ENCODE measurements at places on chromosomes 7 and 10. TPM values are rescaled to one million over a fixed set of nuclear protein-coding genes. Genes with fewer than 3 reads are reported as not detected.

The EGR2 gene
- not detected for total RNA-seq

The CPEB3 gene
- 0.90 TPM for total RNA-seq

The OIT3 gene
- 0.13 TPM for total RNA-seq

The ACTR3C gene
- 4.7 TPM for total RNA-seq

The TMEM273 gene
- total RNA-seq: 68.7 TPM

The ITGA8 gene
- total RNA-seq: 1.2 TPM

The ZCWPW1 gene
- total RNA-seq: 0.76 TPM

The CHPF2 gene
- 29.4 TPM for total RNA-seq

The C10orf62 gene
- total RNA-seq: not detected

The EBF3 gene
- total RNA-seq: 1.5 TPM

The TMEM176B gene
- total RNA-seq: not detected

The MYPN gene
- total RNA-seq: not detected

The FFAR4 gene
- not detected for total RNA-seq

The INA gene
- 0.13 TPM for total RNA-seq

The GNAT3 gene
- total RNA-seq: not detected

The YAE1 gene
- total RNA-seq: 18.3 TPM

Measured in dermis microvascular lymphatic vessel endothelial cell (primary cell).